ENCODE measurements at places on chromosomes 2 and 18.

DNA sequence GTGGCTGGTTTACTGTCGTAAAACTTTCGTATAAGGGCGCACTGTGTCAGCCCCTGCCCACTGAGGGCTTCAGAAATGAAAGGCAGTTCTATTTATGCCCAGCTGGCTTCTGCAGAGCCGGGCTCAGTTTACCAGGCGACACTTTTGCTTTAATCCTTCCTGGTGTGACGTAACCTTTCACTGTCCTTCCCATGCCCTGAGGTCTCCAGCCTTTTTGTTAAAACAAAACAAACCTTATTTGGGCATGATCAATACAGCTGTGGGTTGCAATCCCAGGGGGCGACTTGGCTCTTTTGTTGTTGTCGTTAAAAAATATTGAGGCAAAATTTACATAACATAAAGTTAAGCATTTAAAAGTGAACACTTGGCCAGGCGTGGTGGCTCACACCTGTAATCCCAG, 85.3 kb downstream of the AGAP1 start:
- DNase-seq: no peak

- no peak for DNase-seq
These were observed 174.0 kb upstream of the SESTD1 start for GRCh38 chr2:179438654-179439053.

DNA sequence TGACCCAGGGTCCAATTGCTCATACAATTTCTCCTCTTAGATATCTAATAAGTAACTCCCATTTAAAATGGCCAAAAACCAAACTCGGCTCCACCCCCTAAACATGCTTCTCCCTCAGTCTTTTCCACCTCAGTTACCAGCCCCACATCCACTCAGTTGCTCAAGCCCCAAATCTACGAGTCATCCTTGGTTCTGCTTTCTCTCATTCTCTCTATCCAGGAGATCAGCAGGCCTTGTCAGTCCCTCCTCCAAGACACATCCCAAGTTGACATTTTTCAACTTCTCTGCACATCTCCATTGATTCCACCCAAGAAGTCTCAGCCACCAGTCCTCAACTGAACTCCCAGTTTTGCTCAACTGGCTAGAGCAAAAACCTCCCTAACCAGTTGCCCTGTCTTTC, 40.5 kb upstream of the RTN4 start:
- DNase-seq: no peak

DNA sequence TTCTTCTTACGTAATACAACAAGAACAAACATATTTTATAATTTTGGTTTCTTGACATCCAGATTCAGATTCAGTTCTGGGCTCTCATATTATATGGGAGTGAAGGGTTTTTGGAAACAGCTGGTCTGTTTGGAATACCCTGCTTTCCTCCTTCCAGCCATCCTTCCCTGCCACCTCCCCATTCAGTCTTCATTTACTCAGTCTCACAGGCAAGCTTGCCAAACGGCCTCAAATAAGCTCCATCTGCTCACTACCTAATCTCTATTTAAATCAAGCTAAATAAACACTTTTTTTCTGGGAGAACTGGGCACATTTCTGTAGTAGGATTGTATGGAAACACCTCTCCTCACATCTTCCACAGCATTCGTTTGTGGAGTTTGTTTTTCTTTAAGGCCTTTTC, 147.5 kb downstream of the RND3 start:
- no peak for DNase-seq

- DNase-seq: no peak
These were observed 221.1 kb downstream of the GALR1 start for GRCh38 chr18:77470569-77471413.

GRCh38 chr2:231667496-231667895, 40.8 kb upstream of the PTMA start:
- DNase-seq: no peak

- no peak for DNase-seq
These were observed 45.4 kb upstream of the PPP4R1 start for GRCh38 chr18:9659499-9660375.

DNA sequence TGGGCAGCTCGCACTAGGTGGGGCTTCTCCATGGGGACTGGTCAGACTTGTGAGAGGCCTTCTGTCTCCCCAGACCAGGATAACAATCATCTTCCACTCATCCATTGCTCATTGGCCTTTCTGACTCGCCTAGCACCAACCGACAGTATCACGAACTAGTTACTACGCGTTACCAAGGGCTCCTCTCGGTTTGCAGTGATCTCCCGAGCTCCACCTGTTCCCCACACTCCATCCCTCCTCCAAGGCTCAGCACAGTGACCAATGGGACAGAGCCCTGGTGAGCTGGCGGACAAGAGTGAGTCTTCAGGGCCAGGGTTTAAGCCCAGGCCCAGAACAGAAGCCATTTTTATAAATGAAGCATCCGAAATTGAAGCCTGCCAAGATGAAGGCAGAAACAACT, 42.8 kb upstream of the SMAD7 start:
- no peak for DNase-seq

DNA sequence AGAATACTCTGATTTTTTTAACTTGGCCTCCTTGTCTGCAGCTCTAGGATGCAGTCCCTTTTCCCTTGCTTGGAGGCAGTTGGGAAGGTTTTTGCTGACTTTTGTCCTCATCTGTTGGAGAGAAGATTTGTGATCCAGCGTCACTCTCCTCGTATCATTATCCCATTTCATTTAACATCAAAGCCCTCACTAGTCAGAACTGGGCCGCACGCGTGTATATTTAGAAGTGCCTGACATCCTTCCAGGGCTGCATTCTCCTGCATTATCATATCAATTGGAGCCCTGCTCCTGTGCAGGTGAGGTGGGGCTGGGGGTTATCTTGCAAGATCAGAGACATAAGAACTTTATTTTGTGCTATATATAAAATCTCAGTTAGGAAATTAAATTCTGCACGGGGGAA, 435.1 kb upstream of the HS6ST1 start:
- no peak for DNase-seq

All from thymus (tissue), 14 donors.